Common myeloid progenitor, CD34-positive (primary cell): ENCODE measurements at places on chromosomes 3 and 15.
A peak's percentile ranks its signal among the peaks of the same experiment; 100 is the strongest.

DNA sequence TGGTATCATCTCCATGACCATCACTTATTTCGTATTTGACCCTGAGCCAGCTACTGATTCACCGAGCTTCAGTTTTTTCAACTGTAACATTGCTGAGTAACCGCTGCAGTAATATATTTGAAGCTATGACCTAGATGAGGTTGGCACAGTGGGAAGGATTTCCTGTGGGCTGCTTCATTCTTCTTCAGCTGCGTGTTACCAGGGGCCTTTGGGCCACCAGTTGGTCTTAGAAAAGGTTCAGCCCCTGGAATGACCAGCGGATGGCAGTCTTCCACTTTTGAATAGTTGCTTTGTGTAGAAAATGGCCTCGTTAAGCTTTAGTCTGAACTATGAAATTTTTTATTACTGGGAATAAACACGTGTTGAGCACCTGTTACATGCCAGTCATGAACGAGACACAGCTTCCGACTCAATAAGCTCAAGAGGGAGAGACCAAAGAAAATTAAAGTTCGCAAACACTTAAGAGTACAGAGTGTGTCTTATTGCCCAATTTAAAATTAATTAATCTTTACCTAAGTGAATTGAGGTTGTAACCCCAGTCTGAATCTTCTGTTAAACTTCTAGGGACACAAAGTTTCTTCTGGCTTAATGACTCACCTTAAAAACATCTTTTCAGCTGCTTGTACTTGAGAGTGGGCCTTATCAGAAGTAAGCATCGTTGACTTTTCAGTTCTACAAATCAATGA is 57.6 kb upstream of the NR2E3 start:
- peak; percentile 70 for DNase-seq

DNA sequence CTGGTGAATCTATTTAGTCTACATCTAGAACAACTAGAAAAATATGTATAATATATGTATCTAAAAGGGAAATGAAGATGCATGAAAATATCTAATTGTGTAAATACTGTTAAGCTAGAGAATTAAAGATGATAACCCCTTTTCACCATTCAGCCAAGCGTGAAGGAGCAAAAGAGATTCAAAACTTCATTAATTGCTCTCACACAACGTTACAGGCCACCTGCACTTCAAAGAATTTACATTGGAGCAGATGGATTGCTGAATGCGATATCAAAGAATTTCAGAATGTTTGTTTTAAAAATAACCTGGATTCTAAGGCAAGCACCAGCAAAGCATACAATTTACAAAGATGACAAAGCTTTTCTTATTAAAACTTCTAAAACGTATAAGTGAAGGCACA is 243.2 kb downstream of the ROBO2 start:
- DNase-seq = no peak

GRCh38 chr3:185781759-185782158 is 43.1 kb downstream of the IGF2BP2 start:
- DNase-seq = no peak

- no peak for DNase-seq
Measured at GRCh38 chr15:81097116-81097889, 36.8 kb upstream of the CFAP161 start.

- no peak for DNase-seq
Measured at GRCh38 chr15:70742928-70743327, 20.4 kb downstream of the UACA start.

GRCh38 chr3:5191555-5192304 is 4.2 kb downstream of the EDEM1 start:
- no peak for DNase-seq

GRCh38 chr3:187242900-187243299 is 45.6 kb downstream of the RTP1 start:
- DNase-seq = no peak

- DNase-seq = no peak
Measured at GRCh38 chr15:34883042-34883441, 86.5 kb downstream of the AQR start.

DNA sequence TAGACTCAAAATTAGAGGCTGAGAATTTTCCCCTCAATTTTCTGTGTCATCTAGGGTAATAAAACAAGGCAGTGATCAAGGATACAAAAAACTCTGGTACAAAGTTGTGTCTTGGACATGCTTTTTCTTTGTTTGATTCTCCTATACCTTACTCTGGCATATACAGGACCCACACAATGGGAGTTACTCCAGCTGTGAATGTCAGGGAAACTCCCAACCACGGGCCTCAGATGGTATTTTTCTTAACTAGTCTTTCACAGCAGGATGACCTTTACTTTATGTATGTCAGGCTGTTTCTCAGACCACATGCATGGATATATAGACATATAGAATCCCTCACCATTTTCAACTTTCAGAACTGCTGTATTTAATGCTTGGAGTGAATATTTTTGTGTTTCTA is 41.3 kb downstream of the FEZF2 start:
- no peak for DNase-seq

GRCh38 chr3:68256635-68257223 is 602.3 kb upstream of the SUCLG2 start:
- peak; percentile 0 for DNase-seq

GRCh38 chr3:62525281-62525680 is 151.9 kb upstream of the FEZF2 start:
- DNase-seq = no peak

DNA sequence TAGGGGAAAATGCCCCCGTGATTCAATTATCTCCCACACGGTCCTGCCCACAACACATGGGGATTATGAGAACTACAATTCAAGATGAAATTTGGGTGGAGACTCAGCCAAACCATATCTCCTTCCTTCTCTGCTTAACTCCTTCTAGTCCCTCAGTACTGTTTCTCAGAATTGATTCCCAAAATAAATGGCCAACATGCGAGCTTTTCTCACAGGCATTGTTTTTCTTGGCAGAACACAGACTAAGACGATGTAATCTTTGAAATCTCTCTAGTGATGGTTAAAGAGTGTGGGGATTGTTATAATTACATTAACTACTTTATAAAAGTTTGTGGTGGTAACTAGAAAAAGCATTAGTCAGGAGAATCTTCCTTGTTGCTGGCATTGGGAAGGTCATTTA is 366.5 kb downstream of the LPP start:
- DNase-seq = no peak

DNA sequence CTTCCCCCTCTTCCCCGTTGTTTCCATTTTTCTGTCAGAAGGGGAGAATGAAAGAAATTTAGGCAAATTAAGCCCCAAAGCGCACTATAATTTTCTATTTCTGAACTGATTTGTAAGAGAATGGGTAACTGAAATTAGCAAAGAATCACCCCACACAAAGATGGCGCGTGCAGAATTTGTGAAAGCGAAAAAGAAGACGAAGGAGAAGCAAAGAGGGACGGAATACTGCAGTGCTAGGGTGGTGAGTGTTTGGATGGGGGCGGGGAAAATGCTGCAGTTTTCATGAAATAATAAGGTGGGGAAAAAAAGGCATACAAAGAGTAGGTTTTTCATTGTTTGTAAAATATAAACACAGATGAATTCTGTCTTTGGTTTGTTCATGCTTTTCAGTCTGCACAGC is 4.6 kb upstream of the CTNNB1 start:
- no peak for DNase-seq

- no peak for DNase-seq
Measured at GRCh38 chr3:13202744-13203397, 129.6 kb upstream of the IQSEC1 start.

GRCh38 chr3:11956781-11957180 is 47.4 kb upstream of the SYN2 start:
- DNase-seq = no peak

DNA sequence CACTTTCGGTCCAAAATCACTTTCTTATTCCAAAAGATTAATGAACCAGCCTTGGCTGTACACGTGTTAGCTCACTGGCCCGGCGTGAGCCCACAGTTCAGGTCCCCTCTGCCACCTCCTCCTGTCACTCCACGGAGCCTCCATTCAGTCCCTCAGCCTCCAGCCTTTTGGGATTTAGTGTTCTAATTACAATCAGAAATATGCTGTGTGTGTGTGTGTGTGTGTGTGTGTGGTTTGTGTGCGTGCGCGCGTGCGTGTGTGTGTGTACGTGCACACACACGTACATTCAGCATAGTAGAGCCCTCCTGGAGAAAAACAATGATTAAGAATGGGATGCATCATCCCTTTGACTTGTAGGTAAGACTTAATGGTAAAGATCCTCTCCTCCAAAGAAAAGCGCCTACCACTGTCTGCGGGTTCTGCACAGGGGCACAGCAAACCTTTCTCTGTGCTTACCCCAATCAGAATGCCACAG is 801 bp downstream of the CA12 start:
- DNase-seq = no peak

- DNase-seq = no peak
Measured at GRCh38 chr3:137789236-137789635, 25.1 kb downstream of the SOX14 start.

DNA sequence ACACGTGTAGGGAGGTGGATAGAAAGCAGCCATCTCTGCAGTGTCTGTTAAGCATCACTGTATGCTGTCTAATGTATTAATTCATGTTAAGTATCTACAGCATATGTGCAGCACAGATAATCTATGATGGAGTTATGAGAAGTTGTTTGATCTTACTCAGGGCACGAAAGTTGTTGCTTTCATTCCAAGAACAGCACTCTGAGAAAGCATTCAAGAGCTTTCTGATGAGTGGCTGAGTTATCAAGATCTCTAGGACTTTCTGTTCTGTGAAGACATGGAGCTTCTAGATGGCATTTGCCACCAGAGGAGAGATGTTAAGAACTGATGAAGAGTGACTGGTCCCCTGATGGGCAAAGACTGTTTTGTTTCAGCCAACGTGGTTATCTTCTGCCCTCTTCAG is 22.6 kb upstream of the TPRG1 start:
- no peak for DNase-seq

DNA sequence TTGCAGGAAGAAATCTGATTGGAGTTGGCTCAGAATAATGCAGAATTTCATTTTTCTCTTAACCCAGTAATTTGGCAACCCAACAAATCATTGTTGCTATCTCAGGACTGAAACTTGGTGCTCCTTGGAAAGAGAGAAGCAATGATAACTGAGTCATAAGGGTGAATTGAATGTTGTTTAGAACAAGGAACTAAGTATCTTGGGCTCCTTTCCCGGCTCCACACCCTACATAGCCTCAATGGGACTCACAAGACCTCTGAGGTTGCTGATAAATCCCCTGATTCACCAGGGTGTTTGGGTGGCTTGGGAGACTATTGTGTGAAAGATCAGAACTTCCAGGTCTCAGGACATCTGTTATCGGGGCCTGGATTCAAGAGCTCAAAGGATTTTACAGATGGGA is 7.8 kb upstream of the RAB8B start:
- no peak for DNase-seq

DNA sequence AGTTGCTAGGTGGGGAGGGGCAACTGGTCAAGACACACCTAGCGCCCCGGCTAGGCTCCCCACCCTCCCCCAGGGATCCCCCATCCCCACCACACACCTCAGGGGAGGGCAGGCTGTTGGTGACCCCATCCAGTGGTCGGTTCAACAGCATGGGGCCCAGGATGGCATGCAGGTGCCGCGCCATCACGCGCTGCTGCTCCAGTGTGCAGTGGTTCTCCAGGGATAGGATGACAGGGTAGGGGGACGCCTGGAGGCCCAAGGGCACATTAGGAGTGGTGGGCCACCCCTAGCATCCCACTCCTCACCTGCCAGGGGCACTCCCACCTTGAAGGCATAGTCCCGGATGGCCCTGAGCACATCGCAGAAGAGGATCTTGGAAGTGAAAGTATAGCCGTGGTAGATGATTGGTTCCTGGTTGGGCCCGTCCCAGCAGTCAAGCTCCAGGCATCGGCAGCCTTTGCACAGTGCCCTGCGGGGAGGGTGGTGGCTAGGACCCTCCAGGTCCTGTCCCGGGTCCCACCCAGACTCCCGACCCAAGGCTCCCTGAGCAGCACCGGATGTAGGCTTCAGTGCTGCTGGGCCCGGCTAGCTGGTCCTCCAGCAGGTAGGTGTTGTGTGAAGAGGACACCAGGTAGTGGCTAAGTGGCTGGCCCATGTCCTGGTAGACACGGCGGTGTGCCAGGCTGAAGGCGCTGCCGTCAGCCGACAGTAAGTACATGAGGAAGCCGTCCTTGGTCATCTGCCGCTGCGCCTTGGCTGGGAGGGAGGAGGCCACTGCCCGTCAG is 19.4 kb downstream of the VILL start:
- no peak for DNase-seq

DNA sequence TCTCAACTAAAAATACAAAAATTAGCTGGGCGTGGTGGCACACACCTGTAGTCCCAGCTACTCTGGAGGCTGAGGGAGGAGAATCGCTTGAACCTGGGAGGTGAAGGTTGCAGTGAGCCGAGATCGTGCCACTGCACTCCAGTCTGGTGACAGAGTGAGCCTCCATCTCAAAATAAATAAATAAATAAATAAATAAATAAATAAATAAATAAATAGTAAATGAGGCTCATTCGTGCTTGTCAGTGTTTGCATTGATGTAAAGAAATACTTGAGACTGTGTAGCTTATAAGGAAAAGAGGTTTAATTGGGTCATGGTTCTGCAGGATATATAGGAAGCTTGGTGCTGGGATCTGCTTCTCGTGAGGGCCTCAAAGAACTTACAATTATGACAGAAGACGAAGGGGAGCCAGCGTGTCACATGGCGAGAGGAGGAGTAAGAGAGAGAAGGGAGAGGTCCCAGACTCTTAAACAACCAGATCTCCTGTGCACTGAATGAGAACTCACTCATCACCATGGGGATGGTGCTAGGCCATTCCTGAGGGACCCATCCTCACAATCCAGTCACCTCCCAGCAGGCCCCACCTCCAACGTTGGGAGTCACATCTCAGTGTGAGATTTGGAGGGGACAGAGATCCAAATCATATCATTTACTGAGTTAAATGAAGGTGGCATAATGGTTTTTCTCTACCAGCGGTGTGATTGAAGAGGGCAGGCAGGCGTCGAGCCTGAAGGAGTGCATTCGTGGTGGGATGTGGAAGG is 104.5 kb downstream of the FNDC3B start:
- DNase-seq = no peak

- no peak for DNase-seq
Measured at GRCh38 chr3:56864090-56864489, 62.3 kb upstream of the ARHGEF3 start.

GRCh38 chr15:50865515-50866353 is 42.7 kb upstream of the AP4E1 start:
- no peak for DNase-seq

DNA sequence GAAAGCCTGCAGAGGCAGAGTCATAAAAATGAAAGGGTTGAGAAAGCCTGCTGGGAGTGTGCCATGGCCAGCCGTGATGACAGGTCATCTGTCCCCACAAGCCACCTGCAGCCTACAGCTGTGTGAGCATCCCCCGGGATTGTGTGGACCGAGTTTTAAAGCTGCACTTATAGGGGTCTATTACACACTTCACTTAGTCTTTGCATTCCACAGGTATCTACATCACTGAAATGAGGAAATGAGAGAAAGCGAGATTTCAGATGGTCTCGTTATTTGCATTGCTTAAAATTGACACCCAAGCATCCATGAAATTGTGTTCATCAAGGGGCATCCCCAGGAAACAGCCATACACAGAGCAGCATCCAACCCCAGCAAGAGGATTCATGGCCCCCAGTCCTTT is 137.6 kb upstream of the TRIM42 start:
- no peak for DNase-seq

DNA sequence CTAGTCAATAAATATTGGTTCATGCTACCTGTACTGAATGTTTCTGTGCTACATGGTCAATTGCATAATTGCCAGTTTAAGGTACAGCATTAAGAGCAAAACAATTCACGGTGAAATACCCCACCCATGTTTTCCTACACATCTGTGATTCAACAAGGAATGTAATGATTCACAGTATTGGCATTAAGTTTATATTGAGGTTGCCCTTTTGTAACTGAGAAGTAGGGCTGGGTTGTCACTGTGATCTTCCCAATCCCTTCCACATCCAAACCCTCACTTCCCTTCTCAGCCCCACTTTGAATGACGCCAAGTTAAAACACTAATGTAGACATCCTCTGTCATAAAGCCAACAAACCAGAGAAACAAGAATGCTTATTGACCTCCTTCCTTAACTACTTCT is 112.0 kb upstream of the TJP1 start:
- DNase-seq = no peak
